ENCODE measurements at places on chromosomes 6 and 20.

DNA sequence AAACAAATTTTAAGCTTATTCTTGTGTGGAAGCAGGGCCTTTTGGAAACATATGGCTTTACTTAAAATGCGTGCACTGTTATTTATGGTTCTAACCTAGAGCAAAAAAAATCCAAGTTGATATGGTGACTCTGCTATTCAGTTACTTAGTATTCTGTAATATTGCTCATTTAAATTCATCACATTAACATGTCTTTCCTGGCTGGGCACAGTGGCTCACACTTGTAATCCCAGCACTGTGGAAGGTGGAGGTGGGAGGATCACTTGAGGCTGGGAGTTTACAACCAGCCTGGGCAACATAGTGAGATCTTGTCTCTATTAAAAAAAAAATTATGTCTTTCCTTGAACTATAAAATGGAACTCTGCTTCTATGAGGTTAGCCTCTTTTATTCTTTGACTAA lies 57.8 kb upstream of the SDHAF4 start:
- DNase-seq: no peak

GRCh38 chr20:9609887-9610502 lies 95.6 kb downstream of the LAMP5 start:
- peak; percentile 77 for DNase-seq

GRCh38 chr6:146369866-146370265 lies 173.8 kb upstream of the RAB32 start:
- DNase-seq: no peak

DNA sequence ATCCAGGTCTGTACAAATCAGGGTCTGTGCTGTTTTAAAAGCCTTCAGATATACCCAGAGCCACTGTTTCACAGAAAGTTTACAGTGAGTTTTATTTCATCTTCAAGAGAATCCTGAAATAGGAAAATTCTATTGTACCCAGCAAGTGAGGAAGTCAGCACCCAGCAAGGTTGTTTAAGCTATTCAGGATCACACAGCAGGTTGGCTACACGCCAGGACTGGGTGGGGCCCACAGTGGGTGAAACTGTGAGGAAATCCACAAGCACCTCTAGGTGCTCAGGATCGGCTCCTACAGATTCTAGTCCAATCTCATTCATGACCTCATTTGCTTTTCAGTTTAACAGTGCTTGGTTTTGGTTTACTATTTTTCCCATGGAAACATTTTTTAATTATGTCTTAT lies 128.9 kb downstream of the SYNDIG1 start:
- peak; percentile 28 for DNase-seq

DNA sequence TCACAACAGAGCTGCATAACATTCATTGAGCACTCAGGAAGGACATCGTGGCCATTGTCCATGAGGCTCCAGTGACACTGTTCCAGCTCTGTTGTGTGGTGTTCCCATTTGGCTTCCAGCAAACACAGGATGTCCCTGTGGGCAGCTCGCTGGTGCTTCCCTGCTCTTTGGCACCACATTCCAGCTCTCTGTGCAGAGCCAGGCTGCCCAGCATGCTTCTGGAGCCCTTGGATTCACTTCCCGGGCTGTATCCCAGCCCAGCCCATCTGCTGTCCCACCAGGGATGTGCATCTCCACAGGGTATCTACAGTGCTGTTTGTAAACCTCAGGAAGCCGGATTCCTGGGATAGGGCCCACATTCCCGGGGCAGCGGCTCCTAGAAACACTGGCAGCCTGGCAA lies 57.2 kb downstream of the CTCFL start:
- no peak for DNase-seq

DNA sequence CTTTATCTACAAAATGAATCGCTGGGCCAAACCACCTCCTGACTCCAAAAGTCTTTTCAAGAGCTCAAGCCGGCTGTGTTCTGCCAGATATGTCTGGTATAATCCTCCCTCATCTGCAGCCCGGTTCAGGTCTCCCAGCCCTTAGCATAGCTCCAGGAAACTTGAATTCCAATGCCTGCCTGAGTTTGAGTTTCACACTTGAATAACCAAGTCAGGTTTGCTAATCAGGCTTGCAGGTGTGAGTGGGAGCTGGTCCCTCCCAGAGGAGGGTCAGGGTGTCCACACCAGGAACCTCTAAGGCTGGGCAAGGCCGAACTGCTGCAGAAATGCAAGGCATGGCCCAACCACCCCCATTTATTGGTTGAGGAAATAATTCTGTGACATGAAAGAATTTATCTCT lies 96.6 kb downstream of the TMEM242 start:
- DNase-seq: no peak

DNA sequence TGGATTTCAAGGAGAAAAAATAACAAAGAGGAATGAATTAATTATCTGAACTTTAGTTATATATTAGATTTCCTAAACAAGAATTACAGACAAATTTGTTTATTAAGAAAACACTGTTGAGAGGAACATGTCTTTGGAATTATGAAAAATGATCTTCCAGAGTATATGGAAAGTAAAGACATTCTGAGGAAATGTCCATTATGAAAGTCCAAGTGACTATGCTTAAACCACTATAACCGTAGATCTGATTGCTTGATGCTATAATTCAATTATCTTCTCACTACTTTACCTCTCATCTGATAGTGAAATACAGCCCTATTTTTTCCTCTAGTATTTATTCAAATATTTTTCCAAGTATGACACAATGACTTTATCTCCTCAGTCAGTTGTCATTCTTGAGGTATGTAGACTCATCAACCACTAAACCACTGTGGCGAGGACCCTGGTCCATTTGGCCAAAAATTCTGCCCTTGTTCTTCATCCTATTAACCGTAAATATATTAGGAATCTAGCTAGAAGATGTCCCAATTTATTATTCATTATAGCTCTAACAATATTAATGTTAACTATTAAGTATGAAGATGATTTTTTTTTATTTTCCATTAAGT lies 37.3 kb upstream of the AHI1 start:
- DNase-seq: no peak

- DNase-seq: no peak
Observed at GRCh38 chr6:11200356-11200755, 32.1 kb downstream of the NEDD9 start.

- DNase-seq: peak; percentile 66
Observed at GRCh38 chr20:19628570-19629134, 129.4 kb upstream of the RIN2 start.

GRCh38 chr20:63896264-63897105 lies 1.6 kb downstream of the DNAJC5 start:
- no peak for DNase-seq

DNA sequence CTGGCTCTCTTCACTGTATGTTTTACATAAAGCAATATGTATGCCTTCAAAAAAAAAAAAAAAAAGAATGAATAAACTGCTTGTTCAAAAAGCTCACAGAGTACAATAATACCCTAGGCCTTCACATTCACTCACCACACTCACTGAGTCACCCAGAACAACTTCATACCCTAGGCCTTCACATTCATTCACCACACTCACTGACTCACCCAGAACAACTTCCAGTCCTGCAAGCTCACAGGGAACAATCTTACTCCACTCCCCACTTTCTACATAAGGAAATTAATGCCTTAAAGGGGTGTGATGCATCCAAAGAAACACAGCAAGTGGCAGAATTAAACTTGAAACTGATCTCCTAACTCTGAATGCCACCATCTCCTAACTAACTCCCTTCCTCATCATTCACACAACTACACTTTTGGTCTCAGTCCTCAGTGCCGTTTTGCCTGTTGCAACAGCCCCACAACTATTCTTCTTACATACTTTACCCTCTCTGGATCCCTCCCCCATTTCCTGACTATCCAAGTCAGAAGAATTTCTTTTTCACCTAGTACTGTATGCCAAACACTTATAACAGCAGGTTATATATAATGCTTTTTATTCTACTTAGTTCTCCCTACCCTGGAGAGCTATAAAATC lies 34.2 kb downstream of the NHSL1 start:
- DNase-seq: no peak

GRCh38 chr20:32411955-32412706 lies 54.0 kb downstream of the ASXL1 start:
- DNase-seq: no peak

DNA sequence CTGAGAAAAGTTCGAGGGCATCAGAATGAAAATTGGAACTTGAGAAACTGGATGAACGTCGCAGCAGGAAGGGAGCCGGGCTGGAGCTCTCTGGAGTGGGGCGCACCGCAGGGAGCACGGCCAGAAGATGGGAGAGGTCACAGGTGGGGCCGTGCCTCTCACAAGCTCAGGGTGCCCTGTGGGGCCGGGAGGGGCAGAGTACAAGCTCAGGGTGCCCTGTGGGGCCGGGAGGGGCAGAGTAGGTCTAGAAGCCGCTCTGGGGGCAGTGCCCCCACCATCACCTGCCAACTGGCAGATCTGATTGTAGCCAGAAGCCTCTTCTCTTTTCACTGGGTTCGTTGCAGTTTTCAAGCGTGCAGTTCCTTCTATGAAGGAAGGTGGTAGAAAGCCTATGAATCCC lies 61.1 kb upstream of the SNX9 start:
- DNase-seq: no peak

DNA sequence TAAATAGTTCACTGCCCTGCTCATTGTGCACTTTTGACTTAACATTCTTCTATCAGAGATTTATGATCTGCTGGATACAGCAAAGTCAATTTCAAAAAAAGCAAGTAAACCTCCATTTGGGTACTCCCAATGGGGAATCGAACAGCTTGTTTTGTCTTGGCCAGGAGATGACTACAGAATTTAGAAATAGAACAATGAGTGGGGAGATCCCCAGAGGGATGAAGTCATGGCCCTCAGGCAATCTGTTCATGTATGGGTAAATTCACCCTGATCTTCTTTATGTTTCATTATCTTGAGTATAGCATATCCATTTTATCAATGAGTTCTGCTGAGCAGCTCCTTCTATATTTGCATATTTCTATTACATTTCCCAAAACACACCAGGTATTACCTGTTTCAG lies 1681.9 kb downstream of the HACE1 start:
- DNase-seq: no peak

DNA sequence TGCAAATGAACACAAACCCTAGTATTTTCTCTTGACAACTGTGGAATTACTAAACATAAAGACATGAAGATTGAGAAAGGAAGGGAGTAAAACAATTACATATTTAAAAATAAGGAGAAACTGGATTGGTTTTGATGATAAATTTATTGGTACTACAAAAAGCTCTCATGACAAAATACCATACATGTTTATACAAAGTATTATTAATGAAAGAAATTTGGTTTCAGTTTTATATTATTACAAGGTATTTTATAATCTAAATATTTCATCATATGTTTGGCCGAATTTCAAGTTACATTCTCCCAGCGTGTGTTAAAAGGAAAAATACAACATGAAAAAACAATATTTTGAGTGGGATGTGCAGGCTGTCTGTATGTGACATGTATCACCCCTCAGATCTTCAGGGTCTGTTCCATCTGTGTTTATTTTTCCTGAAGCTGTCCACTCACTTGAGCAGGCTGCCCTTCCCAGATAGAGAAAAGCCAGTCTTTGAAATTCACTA lies 568.4 kb downstream of the NKAIN2 start:
- DNase-seq: no peak

- DNase-seq: no peak
Observed at GRCh38 chr6:137387096-137387764, 107.0 kb downstream of the OLIG3 start.

DNA sequence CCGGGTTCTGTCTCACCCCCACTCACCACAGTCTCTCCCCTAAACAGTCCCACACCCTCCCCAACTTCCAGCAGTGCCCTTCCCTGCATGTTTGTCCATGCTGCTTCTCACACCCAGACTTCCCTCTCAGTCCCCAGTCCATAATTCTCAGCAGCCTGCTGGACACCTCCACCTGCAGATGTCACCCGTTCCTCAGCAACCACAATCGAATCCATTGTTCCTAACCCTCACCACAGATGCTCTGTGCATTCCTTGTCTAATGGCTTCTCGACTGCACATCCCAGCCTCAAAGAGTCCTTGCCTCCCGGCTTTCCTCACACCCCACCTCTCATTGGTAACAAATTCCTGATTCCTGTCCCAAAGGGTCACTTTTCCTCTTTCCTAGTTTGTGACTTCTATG lies 55.6 kb downstream of the GOPC start:
- DNase-seq: no peak

DNA sequence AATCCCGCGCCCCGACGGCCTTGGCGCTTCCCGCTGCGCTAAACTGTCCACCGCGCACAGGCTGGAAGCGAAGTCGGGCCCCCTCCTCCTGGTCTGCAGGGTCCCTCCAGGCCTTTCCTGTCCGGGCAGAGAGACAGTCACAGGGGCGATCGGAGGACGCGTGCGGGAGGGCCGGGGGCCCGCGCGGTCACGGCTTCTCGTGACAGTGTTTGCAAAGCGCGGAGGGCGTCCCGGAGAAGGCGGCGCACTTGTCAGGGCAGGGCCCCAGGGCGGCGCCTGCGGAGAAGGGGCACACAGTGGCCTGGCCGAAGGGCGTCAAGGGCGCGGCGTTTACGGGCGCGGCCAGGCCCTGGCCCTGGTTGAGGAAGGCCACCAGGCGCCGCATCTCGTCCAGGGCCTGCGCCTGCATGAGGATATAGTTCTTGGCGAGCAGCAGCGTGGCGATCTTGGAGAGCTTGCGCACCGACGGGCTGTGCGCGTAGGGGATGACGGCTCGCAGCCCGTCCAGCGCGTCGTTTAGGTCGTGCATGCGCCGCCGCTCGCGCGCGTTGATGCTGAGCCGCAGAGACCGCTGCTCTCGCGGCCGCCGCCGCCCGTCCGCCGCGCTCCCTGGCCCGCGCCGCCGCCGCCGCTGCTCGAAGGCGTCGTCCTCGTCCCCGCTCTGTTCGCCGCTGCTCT lies 763 bp downstream of the BHLHE23 start:
- DNase-seq: no peak

- no peak for DNase-seq
Observed at GRCh38 chr6:137412562-137412961, 81.6 kb downstream of the OLIG3 start.

DNA sequence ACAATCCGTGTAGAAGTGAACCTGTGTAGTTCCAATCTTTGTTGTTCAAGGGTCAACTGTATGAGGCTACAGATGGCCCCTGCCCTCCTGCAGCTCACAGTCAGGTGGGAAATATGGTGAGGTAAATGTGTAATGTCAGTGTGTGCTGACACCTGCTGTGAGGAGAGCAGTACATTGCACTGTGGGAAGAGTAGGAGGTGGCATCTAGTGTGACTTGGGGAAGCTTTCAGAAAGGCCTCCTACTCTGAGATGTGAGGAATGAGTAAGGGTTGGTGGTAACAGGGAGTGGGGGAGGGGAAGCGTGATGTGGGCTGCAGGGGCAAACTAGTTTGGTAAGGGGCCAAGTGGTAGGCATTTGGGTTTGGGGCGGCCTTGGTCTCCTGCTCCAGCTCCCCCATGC lies 188.8 kb downstream of the FARS2 start:
- DNase-seq: no peak

DNA sequence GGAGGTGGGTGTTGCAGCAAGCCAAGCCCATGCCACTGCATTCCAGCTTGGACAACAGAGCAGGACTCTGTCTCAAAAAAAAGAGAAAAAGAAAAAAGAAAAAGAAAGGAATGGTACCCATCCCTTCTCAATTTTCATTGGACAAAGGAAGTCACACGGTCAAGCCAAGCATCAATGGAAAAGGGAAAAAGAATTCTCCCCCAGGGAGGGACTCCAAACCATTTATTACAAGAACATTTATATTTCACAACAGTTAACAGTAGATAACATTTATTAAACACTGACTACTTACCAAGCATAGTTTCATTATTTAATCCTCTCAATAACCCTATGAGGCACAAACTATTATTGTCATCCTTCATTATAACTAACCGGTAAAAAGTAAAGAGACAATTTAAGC lies 6.6 kb upstream of the KIF13A start:
- no peak for DNase-seq

Measured in ureter (tissue), 1 donor.